ENCODE measurements at places on chromosomes 3 and 15.

DNA sequence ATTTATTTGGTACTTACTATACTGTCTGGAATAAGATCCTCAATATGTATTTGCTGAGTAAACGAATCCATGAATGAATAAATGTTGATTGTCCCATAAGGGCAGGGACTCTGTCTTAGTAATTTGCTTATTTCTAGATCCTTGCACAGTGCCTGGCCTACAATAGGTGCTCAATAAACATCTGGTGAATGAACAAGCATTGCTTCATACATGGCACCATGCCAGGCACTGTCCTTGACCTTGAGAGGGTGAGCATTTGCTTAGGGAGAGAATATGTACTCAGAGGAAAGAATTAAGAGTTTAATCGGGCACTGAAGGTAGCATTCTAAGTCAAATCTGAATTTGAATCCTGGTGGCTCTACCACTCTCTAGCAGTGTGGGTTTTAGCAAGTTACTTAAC is 282.1 kb downstream of the THSD4 start:
- no peaks in the 10 kb centered on the region for H3K4me1 ChIP-seq
- no peak overlapping the region for H3K27ac ChIP-seq
- peaks cover 3% of the 10 kb centered on the region for H3K36me3 ChIP-seq
- peaks cover 30% of the 10 kb centered on the region for H3K27me3 ChIP-seq
- no peak overlapping the region for H3K4me3 ChIP-seq

GRCh38 chr3:124383051-124383450 is 347.2 kb upstream of the UMPS start:
- H3K27me3 ChIP-seq = peaks cover 60% of the 10 kb centered on the region
- DNase-seq = no peak
- H3K4me3 ChIP-seq = no peak overlapping the region
- H3K36me3 ChIP-seq = no peaks in the 10 kb centered on the region

- peaks cover 2% of the 10 kb centered on the region for H3K4me1 ChIP-seq
- no peak overlapping the region for H3K4me3 ChIP-seq
- no peaks in the 10 kb centered on the region for H3K36me3 ChIP-seq
- no peak for DNase-seq
Observed at GRCh38 chr3:44326019-44326418, 12.5 kb upstream of the TCAIM start.

- H3K4me3 ChIP-seq = no peak overlapping the region
- no peaks in the 10 kb centered on the region for H3K4me1 ChIP-seq
- no peak for DNase-seq
- H3K27ac ChIP-seq = no peak overlapping the region
- H3K36me3 ChIP-seq = no peaks in the 10 kb centered on the region
Observed at GRCh38 chr3:77412021-77412438, 372.1 kb downstream of the ROBO2 start.

GRCh38 chr3:122936335-122936734 is 91.2 kb downstream of the SEMA5B start:
- H3K36me3 ChIP-seq = peaks cover 2% of the 10 kb centered on the region
- H3K27ac ChIP-seq = no peak overlapping the region
- peaks cover 36% of the 10 kb centered on the region for H3K27me3 ChIP-seq
- H3K4me3 ChIP-seq = no peak overlapping the region

DNA sequence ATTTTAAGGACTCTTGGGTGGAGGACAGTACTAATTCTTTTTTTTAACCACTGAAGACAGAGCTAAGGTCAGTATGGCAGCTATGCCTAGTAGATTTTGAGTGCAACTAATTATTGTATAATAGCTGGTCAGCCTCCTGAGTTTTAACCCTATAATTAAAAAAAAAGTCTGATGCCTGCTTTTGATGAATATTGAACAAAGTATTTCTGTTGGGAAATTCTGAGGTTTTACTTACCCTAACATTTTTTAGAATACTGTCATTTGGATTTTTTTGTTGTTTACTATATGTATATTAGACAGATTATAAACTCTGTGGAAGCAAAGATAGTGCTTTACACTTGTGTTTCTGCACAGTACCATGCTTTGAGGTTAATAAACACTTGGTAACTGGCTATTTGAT is 20.8 kb downstream of the TCF12 start:
- H3K4me3 ChIP-seq = no peak overlapping the region
- peaks cover 33% of the 10 kb centered on the region for H3K4me1 ChIP-seq
- H3K27me3 ChIP-seq = no peaks in the 10 kb centered on the region
- H3K27ac ChIP-seq = no peak overlapping the region
- no peak for DNase-seq

DNA sequence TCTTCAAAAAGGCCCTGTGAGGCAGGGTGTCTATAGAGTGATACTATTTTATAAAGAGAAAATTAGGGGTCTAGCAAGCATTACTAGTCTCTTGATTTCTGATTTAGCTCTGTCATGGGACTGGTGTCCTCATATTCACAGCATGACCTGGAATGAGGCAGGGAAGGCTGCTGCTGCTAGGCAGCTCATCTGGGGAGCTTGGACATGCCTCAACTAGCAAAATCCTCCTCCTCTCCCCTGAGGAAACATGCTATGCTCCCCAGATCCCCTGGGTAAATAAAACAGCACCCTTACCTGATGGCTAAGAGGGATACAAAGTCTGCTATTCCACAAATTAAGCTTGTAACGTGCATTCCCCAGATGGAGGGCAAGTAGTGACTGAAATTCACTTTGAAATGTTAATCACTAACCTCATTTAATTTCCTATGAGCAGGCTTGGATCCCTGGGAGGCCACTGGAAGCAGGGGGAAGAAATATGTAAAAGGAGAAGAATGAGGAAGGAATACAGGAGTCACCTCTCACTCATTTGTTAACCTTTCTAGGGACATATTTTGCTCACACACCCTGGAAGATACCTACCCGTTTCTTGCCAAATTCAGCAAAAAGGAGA is 709.4 kb downstream of the SQOR start:
- H3K36me3 ChIP-seq = no peaks in the 10 kb centered on the region
- no peaks in the 10 kb centered on the region for H3K4me1 ChIP-seq
- no peak for DNase-seq
- no peak overlapping the region for H3K27ac ChIP-seq

- peaks cover 32% of the 10 kb centered on the region for H3K4me1 ChIP-seq
- peak overlapping the region; percentile 94 for H3K27ac ChIP-seq
- H3K4me3 ChIP-seq = peak overlapping the region; percentile 95
- no peaks in the 10 kb centered on the region for H3K27me3 ChIP-seq
- no peak for DNase-seq
- H3K36me3 ChIP-seq = peaks cover 3% of the 10 kb centered on the region
Observed at GRCh38 chr15:56886363-56886931, 32.0 kb upstream of the TCF12 start.
